ENCODE measurements at places on chromosomes 12 and 14.
A peak's percentile ranks its signal among the peaks of the same experiment; 100 is the strongest.

GRCh38 chr12:93174473-93174872, 203.3 kb upstream of the NUDT4 start:
- DNase-seq, result no peak

- DNase-seq, result peak; percentile 89
Observed at GRCh38 chr12:25250744-25251730, at the start of gene KRAS. TSS of gene KRAS (minus strand) at chr12:25250929.

DNA sequence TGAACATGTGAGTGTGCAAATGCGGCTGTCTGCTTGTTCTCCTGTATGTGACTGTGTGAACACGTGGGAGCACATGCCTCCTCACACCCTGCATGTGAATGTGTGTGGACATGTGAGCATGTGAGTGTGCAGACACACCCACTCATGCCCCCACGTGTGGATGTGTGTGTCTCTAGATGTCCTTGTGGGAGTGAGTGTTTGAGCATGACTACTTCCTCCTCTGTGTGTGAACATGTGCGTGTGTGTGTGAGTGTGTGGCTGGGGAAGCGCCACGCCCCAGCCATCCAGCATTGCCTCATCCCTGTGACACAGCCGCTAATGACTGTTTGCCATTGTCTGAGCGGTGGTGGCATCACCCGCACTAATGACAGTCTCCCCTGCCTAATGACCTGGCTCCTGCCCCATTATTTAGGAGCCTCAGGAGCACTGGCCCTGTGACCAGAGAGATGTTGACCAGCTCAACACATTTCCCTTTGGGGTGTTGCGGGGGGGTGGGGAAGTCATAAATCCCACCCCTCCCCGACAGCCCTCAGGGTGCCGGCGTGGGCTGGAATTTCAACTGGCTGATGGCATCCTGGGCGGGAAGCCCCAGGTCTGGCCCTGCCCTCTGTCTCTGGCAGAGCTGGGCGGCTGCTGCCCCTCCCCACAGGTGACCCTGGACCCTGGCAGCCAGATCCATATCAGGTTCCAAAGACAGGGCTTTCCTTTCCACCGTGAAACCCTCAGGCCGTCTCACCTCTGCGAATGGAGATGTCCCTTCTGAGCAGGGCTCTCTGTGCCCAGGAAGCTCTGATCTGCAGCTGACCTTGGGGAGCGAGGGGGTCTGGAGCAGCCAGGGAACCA, 11.5 kb upstream of the KRT80 start:
- no peak for DNase-seq

- DNase-seq, result no peak
Observed at GRCh38 chr12:73547421-73547820, 990.2 kb upstream of the ATXN7L3B start.

DNA sequence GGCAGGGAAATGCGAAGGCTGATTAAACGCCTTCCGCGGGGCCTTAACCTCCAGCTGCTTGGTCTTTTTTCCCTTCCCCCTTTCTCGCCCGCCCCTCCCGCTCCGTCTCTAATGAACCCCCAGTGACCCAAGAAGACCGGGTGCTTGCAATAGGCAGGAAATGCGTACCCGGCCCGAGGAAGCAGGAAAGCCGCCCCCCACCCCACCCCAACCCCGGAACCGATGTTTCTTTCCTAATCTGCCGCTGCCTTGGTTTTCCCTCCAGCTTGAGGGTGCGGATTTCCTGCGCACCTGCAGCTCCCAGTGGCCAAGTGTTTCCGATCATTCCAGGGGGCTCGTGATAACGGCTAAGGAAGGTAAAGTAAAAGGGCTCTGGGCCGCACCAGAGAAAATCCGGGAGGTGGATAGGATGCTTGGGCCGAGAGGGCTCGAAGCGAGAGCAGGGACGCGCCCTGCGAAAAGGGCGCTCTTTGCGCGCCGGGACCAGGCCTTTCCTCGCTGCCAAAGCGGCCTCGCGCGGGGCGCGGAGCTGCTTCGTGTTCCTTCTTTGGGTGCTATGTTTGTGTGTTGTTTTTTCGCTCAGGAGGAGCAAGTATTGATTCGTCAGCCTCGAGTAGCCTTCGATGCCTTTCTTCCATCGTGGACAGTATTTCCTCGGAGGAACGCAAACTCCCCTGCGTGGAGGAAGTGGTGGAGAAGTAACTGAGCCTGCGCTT, 983 bp downstream of the MYF6 start:
- DNase-seq, result no peak

- no peak for DNase-seq
Observed at GRCh38 chr12:132327336-132328171, 1.8 kb downstream of the GALNT9 start.

DNA sequence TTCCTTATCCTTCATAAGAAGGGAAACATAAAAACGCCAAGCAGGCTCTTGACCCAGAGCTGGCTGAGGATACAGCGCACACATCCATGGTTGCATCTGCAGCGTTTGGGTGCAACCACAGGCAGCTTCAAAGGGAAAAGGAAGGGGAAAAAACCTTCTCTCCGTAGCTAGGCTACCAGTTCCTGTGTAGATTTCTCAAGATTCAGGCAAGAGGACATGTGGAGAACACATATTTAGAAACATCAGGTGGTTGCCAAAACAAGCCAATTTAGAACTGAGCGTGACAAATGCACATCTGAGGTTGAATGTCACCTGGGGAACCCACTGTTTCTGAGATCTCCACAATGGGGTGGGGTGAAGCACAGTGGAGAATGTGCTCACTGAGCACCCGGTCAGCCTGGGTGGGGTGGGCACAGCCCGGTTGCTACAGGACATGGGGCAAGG, 78.3 kb upstream of the BDKRB2 start:
- no peak for DNase-seq

- no peak for DNase-seq
Observed at GRCh38 chr12:49893753-49894750, 9.6 kb downstream of the FAIM2 start.

DNA sequence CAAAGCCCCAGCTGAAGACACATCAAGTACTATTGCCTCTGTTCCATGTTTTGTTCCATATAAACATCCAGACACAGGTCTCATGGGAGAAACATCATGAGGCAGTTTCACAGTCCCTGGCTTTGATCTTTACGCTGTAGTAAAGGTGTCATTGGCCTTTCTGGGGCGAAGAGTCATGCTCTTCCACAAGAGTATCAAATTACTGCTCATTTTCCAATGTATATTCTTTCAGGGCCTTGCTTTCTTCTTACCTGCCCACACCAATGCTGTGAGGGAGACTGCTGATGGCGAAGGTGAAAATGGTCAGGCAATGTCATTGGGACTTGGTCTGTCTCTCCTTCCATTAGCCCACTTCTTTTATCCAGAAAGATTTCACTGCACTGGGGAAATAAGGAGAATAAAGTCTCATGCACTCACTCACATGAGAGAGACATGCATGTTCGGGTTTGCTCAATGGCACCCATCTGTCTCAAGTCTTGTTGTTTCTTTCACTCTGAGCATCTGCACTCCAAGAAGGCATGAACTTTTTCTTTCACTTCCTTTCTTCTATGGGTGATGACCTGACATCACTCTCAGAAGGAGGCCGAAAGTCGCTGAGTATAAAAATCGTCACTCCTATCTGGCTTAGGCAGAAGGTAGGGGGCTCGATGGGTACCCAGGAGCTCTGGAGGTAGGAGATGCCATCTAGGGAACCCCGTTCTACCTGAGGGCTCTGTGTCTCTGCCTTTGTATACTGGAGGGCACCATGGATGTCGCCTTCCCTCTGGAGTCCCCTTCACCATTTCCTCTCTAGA, 1.3 kb upstream of the JDP2 start:
- no peak for DNase-seq

DNA sequence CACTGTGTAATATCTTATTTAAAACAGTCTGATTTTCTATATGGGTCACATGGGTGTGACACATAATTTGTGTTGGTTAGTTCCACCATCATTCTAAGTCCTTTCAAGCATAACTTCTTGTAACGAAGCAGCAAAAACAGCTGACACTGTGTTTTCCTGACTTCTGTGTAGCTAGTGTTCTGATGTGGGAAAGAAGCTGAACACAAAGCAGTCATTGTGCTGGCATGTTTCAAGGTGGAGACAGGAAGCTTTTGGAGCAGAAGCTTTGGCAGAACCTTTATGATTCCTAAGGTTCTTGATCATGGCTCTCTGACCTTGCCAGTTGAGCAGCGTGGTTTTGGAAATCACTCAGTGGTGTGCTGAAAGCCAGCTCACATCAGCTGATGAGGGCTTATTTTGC, 351.7 kb upstream of the MDGA2 start:
- DNase-seq, result no peak

DNA sequence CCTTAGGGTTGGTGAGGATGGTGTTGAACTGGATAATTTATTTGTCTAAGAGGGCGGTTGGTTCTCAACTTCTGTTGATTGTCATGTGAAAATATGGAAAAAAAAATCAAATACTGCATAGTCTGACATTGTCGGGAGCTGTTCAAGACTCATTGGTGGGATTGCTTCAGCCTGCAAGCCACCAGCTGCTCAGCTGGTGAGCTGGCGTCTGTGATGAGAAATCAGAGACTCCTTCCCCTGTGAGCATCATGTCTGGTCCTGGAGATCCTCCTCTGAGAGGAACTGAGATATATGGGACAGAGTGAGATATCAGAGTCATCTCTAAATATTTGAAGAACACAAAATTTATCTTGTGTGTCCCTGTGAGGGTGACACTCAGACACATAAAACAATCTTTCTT, 49.9 kb downstream of the TRIM9 start:
- DNase-seq, result no peak

DNA sequence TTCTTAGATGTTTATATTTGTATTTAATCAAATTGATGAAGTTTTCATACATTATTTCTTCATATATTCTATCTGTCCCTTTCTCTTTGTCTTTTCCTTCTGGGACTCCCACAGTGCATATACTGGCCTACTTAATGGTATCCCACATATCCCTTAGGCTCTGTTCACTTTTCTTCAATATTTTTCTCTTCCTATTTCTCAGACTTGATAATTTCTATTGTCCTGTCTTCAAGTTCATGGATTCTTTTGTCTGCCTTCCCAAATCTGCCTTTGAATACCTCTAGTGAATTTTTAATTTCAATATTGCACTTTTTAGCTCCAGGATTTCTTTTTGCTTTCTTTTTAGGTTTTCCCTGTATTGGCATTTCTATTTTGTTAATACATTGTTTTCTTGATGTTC, 33.4 kb downstream of the IFT81 start:
- DNase-seq, result no peak

DNA sequence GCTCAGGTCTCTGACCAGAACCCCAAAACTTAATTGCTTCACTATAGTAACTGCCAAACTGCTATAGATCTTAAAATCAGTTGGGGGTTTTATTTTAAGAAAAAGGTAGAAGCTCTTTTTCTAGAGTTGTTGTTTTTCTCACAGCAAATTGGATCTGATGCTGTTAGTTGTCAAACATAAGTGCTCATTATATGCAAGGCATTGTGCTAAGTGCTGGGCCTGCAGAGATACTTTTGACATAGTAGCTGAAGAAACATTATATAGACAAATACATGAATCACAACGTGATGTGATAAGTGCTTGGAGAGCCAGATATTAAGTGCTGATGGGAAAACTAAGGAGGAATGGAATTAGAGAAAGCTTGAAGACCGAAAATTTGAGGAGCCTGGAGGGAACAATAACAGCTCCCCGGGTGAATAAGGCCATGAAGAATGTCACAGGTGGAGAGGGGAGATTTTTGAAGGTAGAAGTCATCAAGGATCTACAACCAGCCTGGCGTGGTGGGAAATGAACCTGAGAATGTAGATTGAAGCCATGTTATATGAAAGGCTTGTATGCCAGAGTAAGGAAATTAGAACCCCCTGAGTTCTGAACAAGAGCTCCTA, 126.5 kb downstream of the DYRK2 start:
- DNase-seq, result no peak

DNA sequence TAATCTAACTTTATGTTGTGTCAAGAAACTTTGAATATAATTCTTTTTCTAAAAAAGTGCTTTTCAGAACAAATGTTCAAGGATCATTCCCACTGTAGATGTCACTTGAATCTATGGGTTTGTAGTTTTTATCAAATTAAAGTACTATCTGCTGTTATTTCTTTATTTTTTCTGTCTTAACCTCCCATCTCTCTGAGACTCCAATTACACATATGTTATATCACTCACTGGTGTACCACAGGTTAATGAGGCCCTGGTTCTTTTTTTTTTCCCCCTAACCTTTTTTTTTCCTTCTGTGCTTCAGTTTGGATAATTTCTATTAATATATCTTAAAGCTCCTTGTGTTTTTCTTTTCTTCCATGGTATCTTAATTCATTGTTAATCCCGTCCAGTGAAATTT, 279.9 kb upstream of the RGS6 start:
- no peak for DNase-seq

DNA sequence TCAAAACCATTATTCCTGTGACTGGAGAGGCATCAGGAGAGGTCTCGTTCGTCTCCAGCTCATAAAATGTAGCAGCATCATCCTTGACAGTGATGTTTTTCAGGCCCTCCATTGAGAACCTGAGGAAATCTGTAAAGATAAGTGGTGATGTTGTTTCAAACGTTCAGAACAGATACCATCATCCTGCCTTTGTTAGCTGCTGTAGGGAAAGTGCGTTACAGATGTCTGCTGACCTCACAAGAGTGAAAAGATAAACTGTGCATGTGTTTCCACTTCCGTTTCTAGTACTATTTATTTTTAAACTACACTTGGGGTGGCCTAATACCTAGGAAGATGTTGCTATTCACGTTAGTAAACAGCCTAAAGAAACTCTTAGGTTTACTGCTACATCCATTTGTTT, 28.4 kb downstream of the BCL2L14 start:
- DNase-seq, result no peak

DNA sequence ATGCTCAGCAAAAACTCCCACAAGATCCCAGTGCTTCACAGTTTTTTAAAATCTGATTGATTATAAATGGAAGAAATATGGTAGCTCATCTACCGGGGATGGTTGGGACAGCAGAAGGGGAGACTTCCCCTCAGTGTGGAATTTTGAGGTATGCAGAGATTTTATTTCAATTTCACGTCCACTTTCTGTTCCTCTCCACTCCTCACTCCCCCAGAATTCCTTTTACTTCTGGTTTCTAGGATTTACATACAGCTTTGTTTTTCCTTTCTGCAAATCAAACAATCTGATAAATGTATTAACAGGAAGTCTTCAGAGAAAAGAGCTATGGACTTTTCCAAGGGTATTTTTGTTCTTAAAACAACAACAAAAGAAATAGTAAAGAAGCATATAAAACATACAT, 181.5 kb upstream of the ARHGAP5 start:
- no peak for DNase-seq
